ENCODE measurements at places on chromosomes 16 and 17.

DNA sequence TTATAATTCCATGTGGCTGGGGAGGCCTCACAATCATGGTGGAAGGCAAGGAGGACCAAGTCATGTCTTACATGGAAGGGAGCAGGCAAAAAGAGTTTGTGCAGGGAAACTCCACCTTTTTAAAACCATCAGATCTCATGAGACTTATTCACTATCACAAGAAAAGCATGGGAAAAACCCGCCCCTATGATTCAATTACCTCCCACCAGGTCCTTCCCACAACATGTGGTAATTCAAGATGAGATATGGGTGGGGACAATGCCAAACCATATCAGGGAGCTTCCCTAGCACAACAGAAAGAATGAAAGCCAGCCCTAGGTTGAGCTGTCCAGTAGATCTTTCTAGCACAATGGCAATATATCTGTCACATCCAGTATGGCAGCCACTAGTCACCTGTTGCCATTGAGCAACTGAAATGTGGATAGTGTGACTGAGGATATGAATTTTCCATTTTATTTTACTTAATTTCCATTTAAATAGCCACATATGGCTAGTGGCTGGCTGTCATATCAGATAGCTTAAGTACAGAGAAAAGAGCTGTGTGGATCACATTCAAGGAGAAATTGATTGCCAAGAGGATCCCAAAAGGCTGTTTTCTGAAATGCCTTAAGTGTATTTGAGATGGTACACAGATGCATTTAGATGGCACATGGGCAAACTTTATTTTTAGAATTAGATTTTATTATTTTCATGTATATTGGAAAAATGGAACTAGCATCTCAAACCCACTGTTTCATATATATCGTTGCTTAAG, 273.0 kb downstream of the GRIN2A start:
- no peaks in the 10 kb centered on the region for H3K4me1 ChIP-seq
- H3K27me3 ChIP-seq = no peaks in the 10 kb centered on the region
- DNase-seq = no peak
- no peaks in the 10 kb centered on the region for H3K36me3 ChIP-seq
- no peak overlapping the region for H3K27ac ChIP-seq

DNA sequence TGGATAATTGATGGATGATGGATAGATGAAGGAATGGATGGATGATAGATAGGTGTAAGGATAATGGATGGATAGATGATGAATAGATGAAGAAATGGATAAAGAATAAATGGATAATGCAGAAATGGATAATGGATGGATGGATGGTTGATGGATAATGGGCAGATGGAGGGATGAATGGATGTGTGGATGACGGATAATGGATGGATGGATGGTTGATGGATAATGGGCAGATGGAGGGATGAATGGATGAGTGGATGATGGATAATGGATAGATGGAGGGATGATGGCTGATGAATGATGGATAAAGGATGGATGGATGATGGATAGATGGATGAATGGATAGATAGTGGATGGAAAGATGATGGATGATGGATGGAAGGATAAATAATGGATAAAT, 239.2 kb downstream of the KATNIP start:
- no peaks in the 10 kb centered on the region for H3K4me1 ChIP-seq

- H3K4me3 ChIP-seq = peak overlapping the region; percentile 56
- no peak for DNase-seq
- H3K4me1 ChIP-seq = peaks cover 43% of the 10 kb centered on the region
- H3K27me3 ChIP-seq = peaks cover 34% of the 10 kb centered on the region
Measured at GRCh38 chr16:54928411-54929089, 2.1 kb upstream of the IRX5 start.

DNA sequence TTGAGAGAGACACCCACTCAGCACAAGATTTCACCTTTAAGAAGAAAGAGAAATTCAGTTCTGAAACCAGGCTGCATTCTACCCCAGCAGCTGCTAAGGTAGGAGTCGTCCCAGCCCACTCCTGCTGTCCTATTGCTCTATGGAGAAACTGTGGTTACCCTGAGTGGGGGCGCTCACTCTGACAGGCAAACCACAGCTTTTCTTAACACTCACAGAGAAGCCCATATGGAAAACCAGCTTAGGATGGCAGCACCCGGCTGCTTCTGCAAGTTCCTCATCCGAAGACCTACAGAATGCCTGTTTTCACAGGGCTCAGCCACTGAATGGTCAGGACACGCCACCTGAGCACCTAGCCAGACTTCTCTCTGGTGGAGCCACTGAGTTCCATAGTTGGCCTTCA, 7.5 kb downstream of the ATP5PD start:
- no peaks in the 10 kb centered on the region for H3K27me3 ChIP-seq
- H3K4me3 ChIP-seq = no peak overlapping the region
- H3K36me3 ChIP-seq = peaks cover 21% of the 10 kb centered on the region
- no peak overlapping the region for H3K27ac ChIP-seq

- peak; percentile 77 for DNase-seq
- peaks cover 21% of the 10 kb centered on the region for H3K4me1 ChIP-seq
- H3K27me3 ChIP-seq = no peaks in the 10 kb centered on the region
- H3K36me3 ChIP-seq = no peaks in the 10 kb centered on the region
Measured at GRCh38 chr16:29710227-29711219, 31.5 kb downstream of the QPRT start.

DNA sequence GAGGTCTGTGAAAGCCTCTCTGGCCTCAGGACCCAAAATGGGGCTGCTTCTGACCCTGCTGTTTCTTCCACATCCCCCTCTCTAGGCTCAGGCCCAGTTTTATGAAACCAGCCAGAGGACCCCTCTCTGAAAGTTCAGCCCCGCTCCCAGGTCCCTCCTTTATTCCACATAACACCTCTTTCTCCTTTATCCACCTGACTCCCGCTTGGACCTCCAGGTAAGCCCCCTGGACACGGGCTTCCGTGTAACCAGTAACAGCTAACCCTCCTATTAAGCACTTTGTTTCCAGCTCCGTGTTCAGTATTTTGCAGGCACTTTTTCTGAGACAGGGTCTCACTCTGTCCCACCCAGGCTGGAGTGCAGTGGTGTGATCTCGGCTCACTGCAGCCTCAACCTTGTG, 37.4 kb downstream of the PSME3IP1 start:
- no peak overlapping the region for H3K27ac ChIP-seq
- H3K36me3 ChIP-seq = no peaks in the 10 kb centered on the region
- no peak overlapping the region for H3K4me3 ChIP-seq

- H3K4me1 ChIP-seq = peaks cover 85% of the 10 kb centered on the region
- peaks cover 5% of the 10 kb centered on the region for H3K36me3 ChIP-seq
- H3K27me3 ChIP-seq = no peaks in the 10 kb centered on the region
- peak overlapping the region; percentile 30 for H3K4me3 ChIP-seq
- peak; percentile 50 for DNase-seq
Measured at GRCh38 chr16:89484041-89484501, 6.3 kb downstream of the ANKRD11 start.

DNA sequence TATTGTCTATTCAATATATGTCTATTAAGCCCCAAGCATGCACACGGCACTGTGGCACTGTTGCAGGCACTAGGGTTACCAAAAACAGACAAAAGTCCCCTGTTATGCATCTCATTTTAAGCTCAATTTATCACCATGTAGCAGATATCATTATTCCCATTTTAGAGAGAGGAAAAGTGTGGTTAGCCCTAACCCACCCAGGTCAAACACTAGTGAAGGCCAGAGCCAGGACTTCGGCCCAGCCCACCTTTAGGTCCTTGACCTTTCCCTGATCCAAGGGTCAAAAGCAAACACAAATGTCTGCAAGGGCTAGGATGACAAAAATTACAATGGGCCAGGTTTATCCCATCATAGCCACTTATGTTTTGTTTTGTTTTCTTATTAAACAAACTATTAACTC, 130.3 kb upstream of the NUDT7 start:
- no peaks in the 10 kb centered on the region for H3K27me3 ChIP-seq
- H3K4me3 ChIP-seq = no peak overlapping the region
- no peaks in the 10 kb centered on the region for H3K36me3 ChIP-seq
- DNase-seq = no peak
- H3K27ac ChIP-seq = no peak overlapping the region
- H3K4me1 ChIP-seq = no peaks in the 10 kb centered on the region

GRCh38 chr17:49741009-49741691, 22.8 kb downstream of the FAM117A start:
- H3K4me3 ChIP-seq = peak overlapping the region; percentile 57
- peak; percentile 40 for DNase-seq
- no peaks in the 10 kb centered on the region for H3K36me3 ChIP-seq
- H3K4me1 ChIP-seq = peaks cover 90% of the 10 kb centered on the region
- H3K27ac ChIP-seq = peak overlapping the region; percentile 98

GRCh38 chr16:53893731-53894435, 189.9 kb downstream of the FTO start:
- no peaks in the 10 kb centered on the region for H3K27me3 ChIP-seq
- H3K36me3 ChIP-seq = peaks cover 6% of the 10 kb centered on the region
- no peak overlapping the region for H3K27ac ChIP-seq
- no peak overlapping the region for H3K4me3 ChIP-seq
- no peaks in the 10 kb centered on the region for H3K4me1 ChIP-seq

- H3K36me3 ChIP-seq = no peaks in the 10 kb centered on the region
- H3K27me3 ChIP-seq = no peaks in the 10 kb centered on the region
- no peak for DNase-seq
- no peak overlapping the region for H3K4me3 ChIP-seq
Measured at GRCh38 chr16:77277141-77277540, 77.9 kb downstream of the SYCE1L start.

GRCh38 chr16:56547120-56547948, 17.5 kb upstream of the MT4 start:
- no peak overlapping the region for H3K27ac ChIP-seq
- H3K27me3 ChIP-seq = no peaks in the 10 kb centered on the region
- H3K4me1 ChIP-seq = peaks cover 7% of the 10 kb centered on the region
- no peak overlapping the region for H3K4me3 ChIP-seq

DNA sequence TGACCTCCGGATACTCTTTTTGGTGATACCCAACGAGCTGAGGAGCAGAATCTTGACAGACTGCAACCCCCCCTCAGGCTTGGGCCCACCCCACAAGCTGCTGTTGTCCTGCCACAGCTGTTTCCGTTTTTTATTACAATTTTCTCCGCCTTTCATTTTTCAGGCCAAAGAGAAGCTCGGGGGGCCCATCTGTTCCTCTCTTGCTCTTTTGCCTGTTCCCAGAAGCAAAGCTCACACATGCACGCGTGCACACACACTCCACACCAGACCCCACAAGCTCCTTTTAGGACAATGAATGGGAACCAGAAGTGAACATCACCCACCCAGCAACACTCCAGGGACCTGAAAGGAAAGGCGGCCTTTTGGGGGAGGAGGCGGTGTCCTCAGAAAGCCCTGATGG, 16.3 kb downstream of the SOX9 start:
- no peak for DNase-seq
- no peaks in the 10 kb centered on the region for H3K36me3 ChIP-seq
- no peaks in the 10 kb centered on the region for H3K27me3 ChIP-seq
- H3K4me3 ChIP-seq = no peak overlapping the region
- H3K27ac ChIP-seq = no peak overlapping the region

DNA sequence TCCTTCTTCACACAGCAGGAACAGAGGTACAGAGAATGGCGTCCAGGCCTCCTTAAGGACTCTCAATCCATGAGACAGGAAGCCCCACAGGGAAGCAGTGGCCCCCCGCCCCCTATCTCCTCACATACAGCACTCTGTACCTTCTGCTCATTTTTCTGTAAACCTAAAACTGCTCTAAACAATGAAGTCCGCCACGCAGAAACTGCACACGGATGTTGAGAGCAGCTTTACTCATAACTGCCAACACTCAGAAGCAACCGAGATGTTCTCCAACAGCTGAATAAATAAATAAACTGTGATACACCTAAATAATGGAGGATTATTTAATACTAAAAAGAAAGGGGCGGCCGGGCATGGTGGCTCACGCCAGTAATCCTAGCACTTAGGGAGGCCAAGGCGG, 9.9 kb downstream of the TBC1D16 start:
- DNase-seq = no peak
- H3K4me1 ChIP-seq = no peaks in the 10 kb centered on the region
- no peaks in the 10 kb centered on the region for H3K36me3 ChIP-seq
- no peaks in the 10 kb centered on the region for H3K27me3 ChIP-seq

GRCh38 chr17:29732613-29733012, 109.9 kb upstream of the CORO6 start:
- H3K27ac ChIP-seq = peak overlapping the region; percentile 62
- DNase-seq = no peak
- H3K27me3 ChIP-seq = no peaks in the 10 kb centered on the region
- peaks cover 19% of the 10 kb centered on the region for H3K4me1 ChIP-seq
- peaks cover 19% of the 10 kb centered on the region for H3K36me3 ChIP-seq

DNA sequence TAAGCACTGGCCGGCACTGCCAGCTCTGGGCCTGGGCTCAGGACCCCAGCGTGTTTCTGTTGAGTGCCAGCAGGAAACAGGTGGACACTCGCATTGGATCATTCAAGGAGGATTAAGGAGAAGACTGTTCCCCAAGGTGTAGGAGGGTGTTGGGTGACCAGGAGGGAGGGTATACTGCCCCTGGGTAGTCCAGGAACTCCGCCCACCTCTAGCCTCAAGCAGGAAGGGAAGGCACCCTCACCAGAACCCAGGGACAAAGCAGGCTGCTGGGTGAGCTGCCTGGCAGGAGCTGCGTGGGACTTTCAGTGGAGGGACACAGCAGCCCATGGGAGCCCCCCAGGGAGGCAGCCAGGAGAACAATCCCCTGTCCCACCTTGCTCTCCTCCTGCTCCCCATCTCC, 7.7 kb upstream of the RAB37 start:
- no peaks in the 10 kb centered on the region for H3K27me3 ChIP-seq
- H3K4me3 ChIP-seq = no peak overlapping the region
- no peak overlapping the region for H3K27ac ChIP-seq
- DNase-seq = no peak
- H3K4me1 ChIP-seq = peaks cover 13% of the 10 kb centered on the region

- H3K4me1 ChIP-seq = no peaks in the 10 kb centered on the region
- peaks cover 9% of the 10 kb centered on the region for H3K36me3 ChIP-seq
- no peak for DNase-seq
- no peaks in the 10 kb centered on the region for H3K27me3 ChIP-seq
- no peak overlapping the region for H3K4me3 ChIP-seq
Measured at GRCh38 chr17:16275024-16275423, 58.0 kb downstream of the PIGL start.

DNA sequence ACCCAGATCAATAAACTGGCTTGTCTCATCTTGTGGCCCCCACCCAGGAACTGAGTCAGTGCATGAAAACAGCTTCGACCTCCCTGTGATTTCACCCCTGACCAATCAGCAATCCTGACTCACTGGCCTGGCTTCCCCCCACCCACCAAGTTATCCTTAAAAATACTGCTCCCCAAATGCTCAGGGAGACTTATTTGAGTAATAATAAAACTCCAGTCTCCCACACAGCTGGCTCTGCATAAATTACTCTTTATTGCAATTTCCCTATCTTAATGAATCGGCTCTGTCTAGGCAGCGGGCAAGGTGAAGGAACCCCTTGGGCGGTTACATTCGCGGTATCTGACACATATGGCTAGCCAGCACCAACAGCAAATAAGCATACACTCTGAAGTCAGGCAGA, 9.8 kb upstream of the RABEP1 start:
- H3K4me1 ChIP-seq = no peaks in the 10 kb centered on the region
- H3K27ac ChIP-seq = no peak overlapping the region
- no peaks in the 10 kb centered on the region for H3K27me3 ChIP-seq
- DNase-seq = no peak
- H3K4me3 ChIP-seq = no peak overlapping the region
- H3K36me3 ChIP-seq = no peaks in the 10 kb centered on the region

- H3K4me1 ChIP-seq = peaks cover 50% of the 10 kb centered on the region
- H3K27ac ChIP-seq = peak overlapping the region; percentile 57
- no peaks in the 10 kb centered on the region for H3K27me3 ChIP-seq
- no peaks in the 10 kb centered on the region for H3K36me3 ChIP-seq
- DNase-seq = no peak
Measured at GRCh38 chr16:84592718-84593117, 25.2 kb downstream of the COTL1 start.
